Cortex of kidney (tissue), 1 donor: ENCODE measurements at places on chromosomes 3 and 15.

GRCh38 chr3:175186511-175186910 is 327.4 kb downstream of the NAALADL2 start:
- no peak for DNase-seq

- no peak for DNase-seq
These were observed 14.3 kb upstream of the SPRED1 start for GRCh38 chr15:38238311-38238710.

GRCh38 chr3:9730657-9731205 is 804 bp upstream of the BRPF1 start:
- no peak for DNase-seq

DNA sequence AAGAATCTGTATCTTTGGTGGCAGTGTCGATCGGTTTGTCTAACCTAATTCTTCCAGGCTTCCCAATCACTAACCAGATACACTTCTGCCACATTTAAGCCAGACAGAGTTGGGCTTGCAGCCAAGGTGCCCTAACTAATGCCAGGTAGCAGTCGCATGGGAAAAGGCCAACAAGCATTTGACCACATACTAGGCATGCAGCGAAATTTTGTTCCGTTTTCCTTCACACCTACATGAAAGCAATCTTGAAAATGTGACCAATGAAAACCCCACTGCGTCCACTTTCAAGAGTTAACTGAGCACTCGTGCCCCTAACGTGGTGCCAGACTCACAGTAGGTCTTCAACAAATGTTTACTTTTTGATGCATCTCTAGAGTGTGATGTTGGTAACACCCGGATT is 192.2 kb upstream of the TPM1 start:
- DNase-seq = no peak

- no peak for DNase-seq
These were observed 564 bp upstream of the PIGZ start for GRCh38 chr3:196969134-196969659.

- no peak for DNase-seq
These were observed 39.4 kb upstream of the SNRK start for GRCh38 chr3:43246976-43247375.

- DNase-seq = no peak
These were observed 5.4 kb downstream of the SOX14 start for GRCh38 chr3:137769322-137770065.

DNA sequence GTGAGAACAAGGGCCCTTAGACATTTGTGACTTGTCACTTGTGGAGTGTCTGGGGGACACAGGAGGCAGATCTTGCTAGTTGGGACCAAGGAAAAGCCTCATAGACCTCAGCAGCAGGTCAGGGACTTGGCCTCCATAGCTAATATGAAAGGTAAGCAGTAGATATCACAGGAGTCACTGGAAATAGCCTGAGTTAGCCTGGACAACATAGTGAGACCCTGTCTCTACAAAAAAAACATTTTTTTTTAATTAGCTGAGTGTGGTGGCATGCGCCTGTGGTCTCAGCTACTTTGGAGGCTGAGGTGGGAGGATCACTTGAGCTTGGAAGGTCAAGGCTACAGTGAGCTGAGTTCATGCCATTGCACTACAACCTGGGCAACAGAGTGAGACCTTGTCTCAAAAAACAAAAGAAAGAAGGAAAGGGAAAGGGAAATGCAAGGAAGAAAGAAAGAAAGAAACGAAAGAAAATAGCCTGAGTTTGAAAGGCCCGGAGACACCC is 37.1 kb upstream of the CLK3 start:
- no peak for DNase-seq

- no peak for DNase-seq
These were observed 120.2 kb downstream of the TFDP2 start for GRCh38 chr3:142029052-142029642.

GRCh38 chr15:65085990-65086679 is 9.6 kb downstream of the KBTBD13 start:
- DNase-seq = no peak

- no peak for DNase-seq
These were observed 73.1 kb downstream of the XXYLT1 start for GRCh38 chr3:195197765-195198425.

GRCh38 chr3:99714146-99714545 is 75.8 kb downstream of the COL8A1 start:
- no peak for DNase-seq

- no peak for DNase-seq
These were observed 26.7 kb upstream of the DRD3 start for GRCh38 chr3:114205541-114205940.

DNA sequence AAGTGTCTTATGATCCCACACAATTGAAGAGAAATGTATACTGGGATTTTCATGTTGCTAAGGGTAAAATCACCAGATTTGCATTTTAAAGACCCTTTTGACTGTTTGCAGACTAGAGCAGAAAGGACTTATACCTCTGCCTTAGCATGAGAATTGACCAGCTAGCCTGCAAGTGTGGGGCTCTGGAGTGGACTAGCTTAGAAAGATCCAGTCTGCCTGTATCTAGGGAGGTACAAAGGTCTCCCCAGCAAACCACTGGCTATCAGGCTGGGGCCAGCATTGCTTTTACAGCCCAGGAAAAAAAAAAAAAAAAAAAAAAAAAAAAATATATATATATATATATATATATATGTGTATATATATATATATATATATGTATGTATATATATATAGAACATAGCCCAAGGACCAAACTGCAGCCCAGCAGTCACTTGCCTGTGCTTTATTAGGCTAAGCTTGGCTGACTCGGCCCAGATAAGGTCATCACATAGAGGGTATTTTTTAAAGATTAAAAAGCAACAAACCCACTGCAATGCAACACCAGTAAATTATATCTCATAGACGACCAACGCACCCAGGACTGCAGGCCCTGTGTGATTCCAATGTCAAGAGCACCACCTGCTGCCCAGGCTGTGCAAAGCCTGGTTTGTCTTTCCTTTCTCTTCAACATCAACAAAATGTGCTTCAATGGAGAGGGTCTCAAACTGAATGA is 63.7 kb downstream of the DCLK3 start:
- no peak for DNase-seq

GRCh38 chr3:171415070-171415469 is 45.1 kb downstream of the TNIK start:
- DNase-seq = no peak

DNA sequence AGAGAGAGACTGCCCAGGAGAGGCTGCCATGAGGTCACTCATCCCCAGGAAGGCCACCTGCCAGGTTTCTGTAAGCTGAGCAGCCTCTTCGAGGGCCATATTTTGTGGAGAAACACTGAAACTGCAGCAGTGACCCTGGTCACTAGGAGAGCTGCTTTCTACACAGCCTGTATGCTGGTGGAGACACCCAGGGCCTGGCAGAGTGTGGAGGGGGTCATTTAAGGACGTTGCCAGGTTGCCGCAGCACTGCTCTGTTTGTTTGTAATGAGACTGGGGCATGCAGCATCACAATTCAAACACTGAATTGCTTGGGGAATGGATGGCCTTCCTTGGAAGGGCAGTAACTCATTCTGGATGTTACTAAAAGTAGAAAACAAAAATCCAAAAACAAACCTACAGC is 104.9 kb upstream of the TRIM42 start:
- DNase-seq = no peak

DNA sequence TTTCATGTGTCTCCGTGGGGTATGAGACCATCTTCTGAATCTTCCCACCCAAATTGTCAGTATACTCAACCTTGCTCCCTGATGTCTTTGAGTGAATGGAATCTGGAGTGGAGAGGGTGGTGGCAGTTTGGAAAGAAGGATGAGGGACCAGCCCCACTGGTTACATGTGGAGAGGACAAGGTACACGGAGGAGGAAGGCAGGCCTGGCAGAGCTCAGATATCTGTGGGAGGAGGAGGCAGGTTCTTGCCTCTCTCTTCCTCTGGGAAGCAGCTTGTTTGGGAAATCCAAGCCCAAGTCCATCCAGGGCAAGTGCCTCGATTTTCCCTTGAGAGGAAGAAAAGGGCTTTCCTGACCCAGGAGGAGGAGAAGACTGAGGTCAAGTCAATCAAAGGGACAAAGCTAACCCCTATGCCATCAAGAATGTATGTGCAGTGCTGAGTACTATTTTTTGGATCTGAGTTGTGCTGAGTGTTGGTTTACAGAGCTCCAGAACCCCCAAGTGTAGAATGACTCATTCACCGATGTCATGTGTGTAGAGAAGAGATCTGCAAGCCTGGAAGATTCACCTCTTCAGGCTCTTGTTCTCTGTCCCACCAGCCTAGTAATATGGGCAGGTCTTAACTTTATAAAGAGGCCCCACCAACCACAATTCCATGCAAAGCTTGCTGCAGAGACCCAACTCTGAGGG is 19.8 kb upstream of the LOXL1 start:
- DNase-seq = no peak

DNA sequence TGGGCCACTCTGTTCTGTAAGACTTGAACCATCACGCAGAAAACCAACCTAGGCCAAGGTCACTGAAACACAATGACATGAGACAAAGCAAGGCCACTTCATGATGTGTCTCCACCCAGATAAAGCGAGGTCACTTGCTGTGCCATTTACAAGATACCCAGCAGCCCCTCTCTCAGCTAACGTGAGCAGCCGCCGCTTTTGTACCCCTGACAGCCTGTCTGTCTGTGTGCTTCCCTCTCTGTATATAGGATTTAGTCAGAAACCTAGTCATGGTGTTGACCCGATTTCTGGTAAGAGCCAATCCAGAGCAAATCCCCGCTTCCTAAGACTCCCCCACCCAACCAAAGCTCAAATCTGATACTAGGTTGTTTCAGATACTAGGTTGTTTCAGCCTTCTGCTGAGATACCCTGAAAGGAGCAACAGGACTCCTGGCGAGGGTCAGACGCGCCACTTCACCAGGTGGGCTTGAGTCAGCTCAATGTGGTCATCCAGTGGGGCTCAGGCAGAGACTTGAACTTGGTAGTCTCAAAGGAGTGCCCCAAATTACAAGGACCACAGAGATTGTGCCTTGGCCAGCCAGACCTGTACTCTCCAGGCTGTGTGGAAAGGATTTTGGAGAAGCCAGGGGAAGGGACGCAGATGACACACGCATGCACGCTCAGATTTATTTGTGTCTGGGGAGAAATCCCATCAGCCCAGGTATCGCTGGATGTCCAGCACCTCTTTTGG is 3.1 kb upstream of the ZXDC start:
- no peak for DNase-seq

- no peak for DNase-seq
These were observed 153.4 kb upstream of the MCTP2 start for GRCh38 chr15:94077938-94078337.

DNA sequence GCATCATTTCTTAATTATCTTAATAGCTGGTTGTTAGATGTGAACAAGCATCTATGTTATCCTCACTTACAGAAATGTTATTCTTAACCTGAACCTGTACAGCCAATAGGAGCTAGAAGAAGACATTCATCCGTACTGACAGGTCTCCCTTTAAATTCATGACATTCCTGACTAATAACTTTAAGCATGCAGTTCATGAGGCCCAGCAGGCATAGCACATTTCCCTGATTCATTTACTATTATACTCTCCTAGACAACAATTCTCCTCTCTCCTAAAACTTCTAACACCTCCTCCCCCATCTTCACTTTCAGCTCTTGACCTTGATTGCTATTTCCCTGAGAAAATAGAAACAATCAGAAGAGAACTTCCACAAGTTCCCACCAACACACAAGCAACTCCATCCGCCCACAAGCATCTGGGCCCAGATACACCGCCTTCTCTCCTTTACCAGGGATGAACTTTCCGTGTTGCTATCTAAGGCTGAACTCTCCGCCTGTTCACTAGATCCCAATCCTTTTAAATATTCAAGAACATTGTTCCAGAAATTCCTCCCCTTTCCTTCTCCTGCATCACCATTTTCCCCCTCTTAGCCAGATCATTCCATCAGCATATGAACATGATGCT is 62.9 kb upstream of the SPRED1 start:
- no peak for DNase-seq

DNA sequence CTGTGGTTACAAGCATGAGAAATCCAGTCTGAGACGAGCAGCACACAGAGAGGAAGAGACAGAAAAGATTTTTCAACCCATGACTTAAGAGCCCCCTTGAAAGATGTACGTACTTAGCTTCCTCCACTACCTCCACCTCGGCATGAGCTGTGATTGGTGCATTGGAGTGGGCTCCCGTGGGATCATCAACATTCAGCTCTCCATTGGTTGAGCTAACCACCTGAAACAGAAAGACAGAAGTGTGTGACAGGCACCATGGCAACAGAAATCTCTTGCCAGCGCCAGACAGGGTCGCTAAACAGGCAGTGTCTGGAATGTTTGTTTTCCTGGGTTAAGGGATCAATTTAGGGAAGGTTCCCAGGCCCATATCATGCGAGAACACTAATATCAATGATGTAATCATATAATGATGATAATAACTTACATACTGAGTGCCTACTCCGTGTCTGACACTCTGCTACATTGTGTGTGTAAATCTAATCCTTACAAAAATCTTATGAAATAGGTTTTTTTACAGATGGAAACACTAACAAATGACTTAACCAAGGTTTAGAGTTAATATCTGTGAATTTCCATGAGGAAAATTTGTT is 17.5 kb upstream of the PPIB start:
- DNase-seq = no peak

DNA sequence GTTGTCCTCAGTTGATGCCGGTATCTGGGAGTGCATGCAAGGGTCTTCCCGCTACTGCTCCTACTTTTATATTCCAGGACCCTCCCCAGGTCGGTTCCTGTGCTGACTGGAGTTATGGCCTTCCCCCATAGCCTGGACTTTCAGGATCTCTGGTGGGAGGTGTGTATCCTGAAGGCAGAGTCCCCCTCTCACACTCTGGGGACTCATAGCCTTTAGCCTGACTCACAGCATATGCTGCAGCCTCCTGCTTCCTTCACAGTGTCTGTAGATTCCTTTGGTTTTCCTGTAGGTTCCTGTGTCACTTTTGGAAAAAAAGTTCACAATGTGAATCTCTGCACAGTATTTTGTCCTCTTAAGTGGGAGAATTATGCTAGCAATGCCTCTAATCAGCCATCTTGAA is 180.6 kb upstream of the RBMS3 start:
- DNase-seq = no peak

DNA sequence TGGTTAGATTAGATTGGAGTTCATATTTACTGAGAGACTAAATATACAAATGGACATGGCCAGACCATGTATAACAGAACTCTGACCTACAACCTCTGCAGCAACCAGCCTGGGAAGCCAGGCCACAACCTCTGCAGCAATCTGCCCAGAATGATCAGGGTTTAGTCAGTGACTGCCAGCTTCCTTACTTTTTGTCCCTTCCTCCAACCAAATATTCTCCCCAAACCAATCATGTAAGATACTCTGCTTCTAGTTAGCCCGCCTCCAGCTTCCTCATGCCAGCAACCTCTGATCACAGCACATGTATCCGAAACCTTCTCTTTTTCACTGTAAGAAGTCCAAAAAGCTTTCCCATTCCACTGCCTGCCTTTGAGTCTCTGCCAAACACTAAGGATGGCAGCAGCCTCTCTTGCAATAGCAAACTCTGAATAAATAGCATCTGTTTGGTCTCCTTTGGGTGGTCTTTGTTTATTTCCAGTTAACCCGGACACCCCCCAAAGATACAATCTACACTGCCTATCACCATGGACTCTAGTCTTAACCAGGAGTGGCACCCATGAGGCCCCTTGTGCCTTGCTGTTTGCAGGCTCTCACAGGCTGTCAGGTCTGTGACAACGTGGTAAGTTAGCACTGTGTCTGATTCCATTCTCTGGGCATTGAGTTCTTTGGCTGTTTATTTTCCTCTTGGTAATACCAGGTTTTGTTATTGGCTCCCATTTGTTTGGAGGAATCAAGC is 102.2 kb downstream of the ERC2 start:
- DNase-seq = no peak

- no peak for DNase-seq
These were observed 31.7 kb downstream of the HMCES start for GRCh38 chr3:129310111-129311011.

- DNase-seq = no peak
These were observed 155.8 kb upstream of the LRIG1 start for GRCh38 chr3:66656609-66657008.

GRCh38 chr15:50016951-50017350 is 102.1 kb downstream of the ATP8B4 start:
- DNase-seq = no peak
